ENCODE measurements at places on chromosomes 16 and 17. TPM values are rescaled to one million over a fixed set of nuclear protein-coding genes. Genes with fewer than 3 reads are reported as not detected.

RPH3AL gene
- 19.2 TPM for total RNA-seq

TBC1D26 gene
- total RNA-seq: not detected

SLC52A1 gene
- 0.25 TPM for total RNA-seq

SPATA32 gene
- not detected for total RNA-seq

KCNH6 gene
- under 0.01 TPM for total RNA-seq

ARHGDIG gene
- 0.13 TPM for total RNA-seq

CYGB gene
- 2.5 TPM for total RNA-seq

C17orf50 gene
- not detected for total RNA-seq

PIMREG gene
- 21.7 TPM for total RNA-seq

TBC1D3H gene
- not detected for total RNA-seq

CRISPLD2 gene
- 0.13 TPM for total RNA-seq

GNGT2 gene
- 1.1 TPM for total RNA-seq

SLC38A8 gene
- total RNA-seq: not detected

MT1H gene
- total RNA-seq: not detected

PDXDC1 gene
- 113 TPM for total RNA-seq

TPSAB1 gene
- total RNA-seq: not detected

KRT39 gene
- total RNA-seq: not detected

AIPL1 gene
- total RNA-seq: not detected

HOXB6 gene
- 3.3 TPM for total RNA-seq
